Natural killer cell (primary cell): ENCODE measurements at places on chromosomes 11 and 22.

- peak within 1 kb of the TSS; percentile 64 for H3K4me3 ChIP-seq
- DNase-seq, result peak; percentile 73
- no peaks in the 10 kb centered on the region for H3K27me3 ChIP-seq
- H3K27ac ChIP-seq, result peak within 1 kb of the TSS; percentile 59
Observed at GRCh38 chr11:7986768-7987559, at the start of gene EIF3F. EIF3F (plus strand) TSS chr11:7987337; CDS start chr11:7987353, 16 bp downstream.

DNA sequence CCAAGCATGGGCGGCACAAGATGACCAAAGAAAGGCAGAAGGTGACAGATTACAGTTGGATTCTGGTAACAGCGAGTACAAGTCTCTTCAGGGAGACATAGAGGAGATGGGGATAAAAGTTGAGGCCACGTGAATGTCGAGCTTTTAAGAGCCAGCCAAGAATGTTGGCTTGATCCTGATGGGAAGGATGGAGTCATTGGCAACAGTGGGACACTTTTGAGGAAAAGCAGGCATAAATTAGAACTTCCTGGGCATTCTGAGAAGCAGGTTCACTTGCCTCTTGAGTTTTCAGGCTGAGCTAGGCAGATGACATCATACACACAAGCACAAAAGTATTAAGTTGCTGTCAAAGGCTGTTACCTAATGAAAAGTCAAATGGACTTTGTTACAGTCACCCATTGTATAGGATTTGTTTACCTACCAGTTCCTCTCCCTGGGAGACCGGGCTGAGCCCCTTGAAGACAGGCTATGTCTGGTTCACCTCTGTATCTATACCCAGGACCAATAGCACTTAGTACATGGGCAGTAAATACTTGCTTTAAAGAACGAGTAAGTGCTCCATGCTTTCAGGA is 41.1 kb downstream of the TNRC6B start:
- DNase-seq, result no peak
- H3K4me3 ChIP-seq, result no peak overlapping the region
- no peaks in the 10 kb centered on the region for H3K36me3 ChIP-seq
- peaks cover 38% of the 10 kb centered on the region for H3K4me1 ChIP-seq
- no peak overlapping the region for H3K27ac ChIP-seq
- H3K27me3 ChIP-seq, result no peaks in the 10 kb centered on the region

DNA sequence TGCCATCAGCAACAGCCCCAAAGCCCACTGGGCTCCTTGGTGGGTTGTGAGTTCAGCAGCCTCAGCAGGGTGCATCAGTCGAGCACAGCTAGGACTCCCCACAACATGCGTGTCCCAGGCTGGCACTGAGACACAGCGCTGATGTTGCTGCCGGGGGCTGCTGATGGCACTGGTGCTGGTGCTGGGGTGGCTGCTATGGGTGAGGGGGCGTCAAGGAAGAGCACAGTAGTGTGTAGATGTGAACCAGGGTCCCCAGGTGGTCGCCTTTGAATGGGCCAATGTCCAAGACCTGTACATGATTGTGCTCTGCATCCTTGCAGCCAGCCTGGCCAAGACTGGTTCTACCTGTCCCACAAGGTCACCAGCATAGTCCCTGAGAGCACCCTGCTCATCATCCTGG is 121.3 kb upstream of the SERPIND1 start:
- H3K27me3 ChIP-seq, result no peaks in the 10 kb centered on the region
- DNase-seq, result no peak
- no peak overlapping the region for H3K4me3 ChIP-seq
- H3K27ac ChIP-seq, result no peak overlapping the region
- H3K4me1 ChIP-seq, result no peaks in the 10 kb centered on the region
- no peaks in the 10 kb centered on the region for H3K36me3 ChIP-seq

GRCh38 chr11:128453444-128454336 is 133.7 kb downstream of the ETS1 start:
- peaks cover 39% of the 10 kb centered on the region for H3K36me3 ChIP-seq
- H3K27ac ChIP-seq, result peak overlapping the region; percentile 14
- no peak overlapping the region for H3K4me3 ChIP-seq
- no peaks in the 10 kb centered on the region for H3K27me3 ChIP-seq
- peaks cover 9% of the 10 kb centered on the region for H3K4me1 ChIP-seq

DNA sequence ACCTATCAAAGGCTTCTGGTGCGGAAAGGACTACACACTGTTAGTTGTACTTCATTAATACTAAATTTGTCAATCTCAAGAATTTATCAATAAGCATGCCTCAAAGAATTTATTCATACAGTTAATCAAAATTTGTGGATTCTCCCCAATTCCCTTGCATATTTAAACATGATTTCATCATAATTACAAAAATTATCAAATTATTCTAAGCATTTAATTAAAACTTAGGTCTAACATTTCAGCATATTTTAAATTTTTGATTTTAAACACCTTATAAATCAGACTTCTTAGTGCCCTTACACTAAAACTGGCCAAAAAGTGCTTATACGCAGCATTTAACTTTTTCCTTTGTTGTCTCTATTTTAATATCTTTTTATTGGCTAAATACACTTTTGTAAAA is 13.8 kb upstream of the SERPIND1 start:
- H3K4me3 ChIP-seq, result no peak overlapping the region
- no peak for DNase-seq
- H3K4me1 ChIP-seq, result no peaks in the 10 kb centered on the region
- H3K27ac ChIP-seq, result no peak overlapping the region
- H3K27me3 ChIP-seq, result no peaks in the 10 kb centered on the region

DNA sequence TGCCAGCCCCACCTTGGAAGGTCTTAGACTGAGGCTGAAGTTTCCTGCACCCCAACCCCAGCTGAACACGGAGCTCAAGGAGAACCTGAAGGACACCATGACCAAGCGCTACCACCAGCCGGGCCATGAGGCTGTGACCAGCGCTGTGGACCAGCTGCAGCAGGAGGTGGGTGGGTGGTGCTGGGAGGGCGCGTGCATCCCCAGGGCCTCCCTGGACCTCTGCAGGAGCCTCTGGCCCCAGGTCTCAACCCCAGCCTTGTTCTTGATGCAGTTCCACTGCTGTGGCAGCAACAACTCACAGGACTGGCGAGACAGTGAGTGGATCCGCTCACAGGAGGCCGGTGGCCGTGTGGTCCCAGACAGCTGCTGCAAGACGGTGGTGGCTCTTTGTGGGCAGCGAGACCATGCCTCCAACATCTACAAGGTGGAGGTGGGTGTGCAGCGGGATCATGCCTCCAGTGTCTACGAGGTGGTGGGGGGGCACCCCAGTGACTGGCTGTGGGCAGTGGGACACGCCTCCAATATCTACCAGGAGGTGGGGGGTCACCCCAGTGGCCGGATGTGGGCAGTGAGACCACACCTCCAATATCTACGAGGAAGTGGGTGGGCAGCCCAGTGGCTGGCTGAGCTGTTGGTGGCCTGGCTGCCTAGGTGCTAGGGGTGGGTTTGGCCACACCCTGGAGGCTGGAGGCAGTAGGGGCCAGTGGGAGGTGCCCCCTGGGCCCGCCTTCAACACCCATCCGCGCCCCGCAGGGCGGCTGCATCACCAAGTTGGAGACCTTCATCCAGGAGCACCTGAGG is 4.6 kb downstream of the CD151 start:
- H3K4me1 ChIP-seq, result peaks cover 83% of the 10 kb centered on the region
- no peaks in the 10 kb centered on the region for H3K27me3 ChIP-seq
- peak overlapping the region; percentile 18 for H3K27ac ChIP-seq
- no peak for DNase-seq
- H3K36me3 ChIP-seq, result peaks cover 23% of the 10 kb centered on the region

DNA sequence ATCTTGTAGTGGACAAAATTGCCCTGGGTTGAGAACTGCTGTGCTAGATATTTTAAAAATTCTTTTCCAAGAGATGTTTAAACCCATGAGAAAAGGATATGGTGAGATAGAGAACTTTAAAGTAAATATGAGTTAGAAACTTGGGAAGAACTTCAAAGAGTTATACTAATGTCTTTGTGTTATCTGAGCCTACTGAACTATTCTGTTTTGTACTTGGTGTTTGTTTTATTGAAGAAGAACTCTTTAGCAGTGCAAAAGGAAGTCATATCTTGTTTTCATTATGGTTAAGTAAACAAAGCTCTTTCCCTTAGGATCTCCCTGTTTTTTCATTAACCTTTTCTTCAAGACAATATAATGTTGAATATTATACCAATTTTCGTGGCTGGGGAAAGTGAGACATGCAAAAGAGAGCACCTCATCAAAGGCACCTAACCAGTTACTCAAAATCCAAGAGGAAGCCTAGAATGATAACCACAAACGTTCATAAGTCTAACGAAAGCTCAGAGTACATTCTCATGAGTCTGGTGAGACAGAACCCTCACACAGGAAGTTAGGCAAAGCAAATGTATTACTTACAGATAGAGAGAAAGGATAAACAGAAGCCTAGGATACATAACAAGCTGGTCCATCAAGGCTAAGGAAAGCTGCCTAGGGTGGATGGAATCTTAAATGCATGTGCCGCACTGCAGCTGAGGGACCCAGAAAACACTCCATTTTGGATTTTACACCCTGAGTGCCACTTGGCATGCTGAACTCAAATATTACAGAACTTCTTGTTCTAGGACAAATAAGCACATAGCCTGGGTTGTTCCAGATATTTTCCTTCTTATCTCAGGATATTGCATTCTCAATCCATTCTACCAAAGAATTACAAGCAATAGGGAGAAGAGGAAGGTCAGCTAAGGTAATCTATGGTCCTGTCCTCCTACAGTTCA is 112.5 kb upstream of the ANO3 start:
- H3K27me3 ChIP-seq, result no peaks in the 10 kb centered on the region
- H3K4me3 ChIP-seq, result no peak overlapping the region
- no peak for DNase-seq
- no peak overlapping the region for H3K27ac ChIP-seq
- no peaks in the 10 kb centered on the region for H3K36me3 ChIP-seq

DNA sequence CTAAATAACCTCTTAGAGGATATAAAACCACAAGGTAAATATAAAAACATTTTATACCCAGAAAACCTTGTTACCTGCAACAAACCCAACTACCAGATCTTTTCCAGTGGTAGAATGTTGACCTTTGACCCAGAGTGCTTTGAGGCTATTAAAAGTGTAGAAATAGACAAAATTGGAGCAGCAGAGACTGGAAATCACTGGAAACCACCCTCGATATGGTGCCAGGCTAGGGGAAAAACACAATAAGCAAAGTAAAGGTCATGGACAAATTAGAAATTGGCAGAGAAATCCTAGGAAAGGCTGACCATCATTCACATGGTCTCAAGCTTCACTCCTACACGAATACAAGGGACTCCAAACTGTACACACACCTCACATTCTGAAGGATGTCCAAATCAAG is 26.7 kb downstream of the SLC25A17 start:
- no peaks in the 10 kb centered on the region for H3K27me3 ChIP-seq
- no peaks in the 10 kb centered on the region for H3K4me1 ChIP-seq
- DNase-seq, result no peak
- no peak overlapping the region for H3K4me3 ChIP-seq
- H3K36me3 ChIP-seq, result peaks cover 17% of the 10 kb centered on the region

DNA sequence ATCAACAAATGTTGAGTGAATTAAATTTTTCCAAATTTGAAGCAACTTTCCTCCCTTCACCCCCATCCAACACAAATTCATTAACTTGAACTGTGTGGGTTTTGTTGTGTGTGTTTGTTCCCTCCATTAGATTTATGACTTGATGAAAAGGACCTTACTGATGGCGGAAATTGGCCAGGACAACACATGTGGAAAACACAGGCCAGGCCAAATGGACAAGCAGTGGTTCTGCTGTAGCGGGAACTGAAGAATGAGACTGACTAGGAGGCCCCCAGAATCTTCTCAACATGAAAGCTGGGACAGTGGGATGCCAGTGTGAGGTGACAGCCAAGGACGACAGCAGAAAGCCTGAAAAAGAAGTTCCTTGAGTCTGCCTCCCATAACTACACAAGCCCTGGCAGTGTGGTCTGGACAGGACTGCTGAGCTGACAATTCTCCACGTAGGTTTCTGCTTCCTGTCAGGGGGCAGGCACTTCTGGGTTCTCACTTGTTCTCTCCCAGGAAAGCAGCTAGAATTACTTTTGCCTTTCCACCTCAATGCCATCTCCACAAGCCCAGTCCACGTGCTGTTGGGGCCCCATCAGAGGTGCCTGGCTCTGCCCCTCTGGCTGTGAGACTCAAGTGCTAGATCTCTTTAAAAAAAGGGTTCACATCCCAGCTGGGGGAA is 94.3 kb downstream of the ETS1 start:
- peaks cover 66% of the 10 kb centered on the region for H3K4me1 ChIP-seq
- DNase-seq, result no peak
- peaks cover 55% of the 10 kb centered on the region for H3K36me3 ChIP-seq
- H3K27me3 ChIP-seq, result no peaks in the 10 kb centered on the region

DNA sequence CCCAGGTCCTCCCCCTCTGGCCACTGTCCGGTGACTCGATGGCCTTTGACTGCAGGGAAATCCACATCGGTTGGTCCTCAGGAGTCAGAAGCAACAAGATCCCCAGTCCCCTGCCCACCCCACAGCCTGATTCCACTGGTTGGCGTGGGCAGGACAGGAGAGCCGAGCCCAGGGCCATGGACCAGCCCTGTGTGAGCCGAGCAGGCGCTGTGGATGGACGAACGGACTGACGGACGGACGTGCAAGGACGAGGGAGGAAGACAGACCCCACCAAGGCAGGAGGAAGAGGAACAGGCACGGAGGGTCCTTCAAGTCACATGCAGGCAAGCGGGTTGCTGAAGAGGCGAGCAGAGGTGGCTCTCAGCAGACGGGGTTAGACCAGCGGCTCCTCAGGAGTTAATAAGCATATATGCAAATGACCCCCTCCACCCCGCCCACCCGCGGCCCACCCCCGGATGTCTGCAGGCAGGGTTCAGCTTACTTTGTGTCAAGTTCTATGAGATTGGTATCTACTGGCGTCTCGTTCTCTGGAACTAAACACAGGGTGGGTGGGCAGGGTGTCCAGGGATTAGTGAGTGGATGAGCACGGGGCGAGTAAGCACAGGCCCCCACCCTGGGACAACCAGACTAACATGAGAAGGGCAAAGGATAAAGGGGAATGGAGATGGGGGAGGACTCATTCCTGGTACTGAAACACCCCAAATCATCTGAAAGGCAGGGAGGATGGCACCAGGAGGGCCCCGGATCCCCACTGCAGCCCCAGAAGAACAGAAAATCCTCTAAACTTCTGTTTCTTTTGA is 26.8 kb downstream of the TPBGL start:
- no peak overlapping the region for H3K4me3 ChIP-seq
- peaks cover 33% of the 10 kb centered on the region for H3K4me1 ChIP-seq
- no peak for DNase-seq
- H3K27ac ChIP-seq, result no peak overlapping the region
- peaks cover 37% of the 10 kb centered on the region for H3K36me3 ChIP-seq
